NCI-H345 (cell line): ENCODE measurements at places on chromosomes 2 and 18.

DNA sequence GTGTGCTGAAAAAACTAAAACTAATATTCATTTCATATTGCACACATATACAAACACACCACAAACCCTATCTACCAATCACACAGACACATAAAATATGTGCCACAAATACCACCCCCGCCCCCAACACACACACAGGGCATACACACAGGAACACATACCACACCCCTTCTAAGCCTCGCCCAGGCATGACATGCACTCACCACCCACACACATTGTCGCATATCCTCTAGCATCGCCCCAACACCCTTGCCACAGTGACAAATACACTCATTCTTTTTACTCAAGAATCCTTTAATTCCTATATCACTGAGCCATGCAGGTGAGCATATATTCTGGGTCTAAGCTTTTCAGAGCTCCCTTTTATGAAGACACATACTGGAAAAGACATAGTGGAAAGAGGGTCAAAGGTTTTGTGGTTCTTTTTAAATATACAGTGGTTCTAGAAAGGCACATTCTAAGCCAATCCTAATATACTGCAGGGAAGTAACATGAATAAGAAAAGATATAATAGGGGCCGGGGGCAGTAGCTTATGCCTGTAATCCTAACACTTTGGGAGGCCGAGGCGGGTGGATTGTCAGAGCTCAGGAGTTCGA is 24.5 kb upstream of the LCLAT1 start:
- peak; percentile 37 for DNase-seq

GRCh38 chr2:105473011-105473410 is 74.2 kb upstream of the FHL2 start:
- no peak for DNase-seq

GRCh38 chr2:28713577-28714298 is 37.9 kb upstream of the PPP1CB start:
- DNase-seq, result no peak

- no peak for DNase-seq
These were observed 132.2 kb downstream of the SMAD7 start for GRCh38 chr18:48818329-48819254.

DNA sequence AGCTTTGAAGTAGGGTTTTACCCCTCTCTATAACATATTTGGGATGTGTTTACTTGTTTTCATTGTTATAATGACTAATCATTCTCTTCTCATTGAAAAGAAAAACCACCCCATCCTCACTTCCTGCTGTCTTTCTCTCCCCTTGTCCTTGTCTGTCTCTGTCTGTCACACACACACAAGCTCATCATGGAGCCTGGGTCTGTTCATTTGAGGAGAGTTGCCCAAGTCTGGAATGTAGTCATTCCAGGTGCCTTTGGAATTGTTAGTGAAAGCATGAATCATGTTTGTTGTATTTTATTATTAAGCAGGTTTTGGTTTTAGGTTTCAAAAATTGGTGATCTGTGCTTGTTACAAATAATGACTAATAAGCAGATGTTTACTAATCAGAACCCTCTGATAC is 133.5 kb upstream of the IL1R2 start:
- DNase-seq, result no peak
